ENCODE measurements at places on chromosomes 11 and 22.

DNA sequence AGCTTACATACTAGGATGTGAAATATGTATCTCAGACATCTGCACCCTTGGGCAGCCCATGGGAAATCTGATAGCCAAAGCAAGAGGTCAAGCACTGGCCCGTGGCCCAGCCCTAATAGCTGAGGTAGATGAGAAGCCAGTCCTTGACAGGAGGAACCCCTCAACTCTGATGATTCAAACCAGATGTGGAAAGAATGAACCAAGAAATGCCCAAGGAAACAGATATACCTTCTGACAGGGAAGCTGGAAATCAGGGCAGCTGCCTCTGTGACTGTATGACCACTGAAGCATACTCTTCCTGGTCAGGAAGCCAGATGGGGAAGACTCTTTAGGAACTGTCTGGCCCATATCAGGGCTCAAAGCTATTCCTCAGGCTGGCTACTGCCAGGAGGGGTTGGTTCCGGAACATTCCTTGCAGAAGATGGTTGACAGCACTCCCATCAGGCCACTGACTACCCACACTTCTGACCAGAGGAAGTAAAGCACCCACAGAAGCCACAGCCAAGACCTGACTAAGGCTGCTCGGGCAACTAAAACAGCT, 124.2 kb downstream of the SWAP70 start:
- no peak for DNase-seq

GRCh38 chr11:21553795-21554194, 639.1 kb upstream of the ANO5 start:
- no peak for DNase-seq

GRCh38 chr22:46537946-46538813, 760 bp upstream of the CELSR1 start:
- DNase-seq, result no peak

GRCh38 chr11:108278954-108279353, 56.1 kb downstream of the ATM start:
- no peak for DNase-seq

GRCh38 chr22:28171115-28171514, 252.1 kb upstream of the PITPNB start:
- no peak for DNase-seq

DNA sequence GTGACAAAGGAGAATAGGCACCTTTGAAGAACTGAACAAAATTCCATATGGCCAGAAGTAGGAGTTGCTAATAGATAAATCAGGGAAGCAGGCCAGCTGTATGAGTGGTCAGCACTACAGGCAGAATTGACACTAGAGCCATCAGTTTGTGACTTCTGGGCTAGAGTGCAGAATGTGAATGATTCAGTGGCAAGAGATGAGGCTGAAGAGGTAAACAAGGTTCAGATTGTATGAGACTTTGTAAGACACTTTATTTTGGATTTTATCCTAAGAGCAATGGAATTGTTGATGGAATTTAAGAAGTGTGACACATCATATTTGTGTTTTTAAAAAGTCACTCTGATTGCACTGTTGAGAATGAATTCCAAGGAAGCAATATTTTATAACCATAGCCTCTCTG, 12.9 kb downstream of the BIRC3 start:
- no peak for DNase-seq

DNA sequence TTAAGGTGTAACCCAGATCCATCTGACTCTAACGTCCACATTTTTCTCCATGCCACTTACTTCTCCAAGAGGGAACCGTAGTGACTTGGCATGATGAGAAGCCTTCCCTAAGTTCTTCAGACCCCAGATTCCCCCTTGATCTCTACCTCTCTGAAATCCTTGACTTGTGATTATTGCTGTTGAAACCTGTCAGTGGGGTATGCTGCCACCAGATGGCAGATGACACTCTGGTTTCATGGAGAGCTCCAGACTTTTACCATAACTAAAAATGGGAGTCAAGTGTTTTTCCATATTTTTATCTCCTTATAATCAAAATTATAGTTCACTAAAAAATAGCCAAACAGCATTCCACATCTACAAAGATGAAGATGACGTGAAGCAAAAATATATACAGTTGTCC, 504.2 kb downstream of the SOX6 start:
- DNase-seq, result no peak

DNA sequence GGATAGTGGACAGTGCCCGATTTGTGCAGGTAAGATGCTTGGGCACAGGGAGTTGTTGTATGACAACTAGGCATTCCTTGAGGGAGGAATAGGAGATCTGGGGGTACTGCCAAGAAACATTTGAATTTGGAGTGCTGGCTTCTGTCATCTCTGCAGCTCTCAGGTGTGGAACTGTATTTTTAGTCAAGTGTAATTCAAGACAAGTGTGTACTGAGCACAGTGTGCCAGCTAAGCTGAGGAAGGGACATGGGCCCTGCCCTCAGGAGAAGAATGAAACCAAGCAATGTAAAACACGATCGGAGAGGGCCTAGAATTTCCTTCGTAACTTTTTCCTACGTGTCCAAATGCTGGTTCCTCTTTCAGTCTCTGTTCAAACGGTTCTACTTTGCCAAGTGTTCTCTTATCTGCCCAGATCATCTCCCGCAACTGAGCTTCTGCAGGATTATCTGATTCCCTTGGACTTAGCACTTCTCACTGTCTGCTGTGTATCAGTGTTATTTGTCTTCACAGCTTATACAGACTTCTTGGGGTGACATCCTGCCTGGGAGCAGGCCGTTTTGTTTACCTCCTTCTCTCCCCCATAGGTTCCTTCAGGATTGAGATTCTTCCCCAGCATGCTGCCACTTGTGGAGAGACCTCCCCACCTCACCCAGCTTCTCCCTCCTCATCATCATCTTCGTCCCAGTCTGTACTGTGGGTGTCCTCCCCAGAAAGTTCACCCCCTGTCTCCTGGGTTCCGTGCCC, 27.6 kb downstream of the ART5 start:
- no peak for DNase-seq

DNA sequence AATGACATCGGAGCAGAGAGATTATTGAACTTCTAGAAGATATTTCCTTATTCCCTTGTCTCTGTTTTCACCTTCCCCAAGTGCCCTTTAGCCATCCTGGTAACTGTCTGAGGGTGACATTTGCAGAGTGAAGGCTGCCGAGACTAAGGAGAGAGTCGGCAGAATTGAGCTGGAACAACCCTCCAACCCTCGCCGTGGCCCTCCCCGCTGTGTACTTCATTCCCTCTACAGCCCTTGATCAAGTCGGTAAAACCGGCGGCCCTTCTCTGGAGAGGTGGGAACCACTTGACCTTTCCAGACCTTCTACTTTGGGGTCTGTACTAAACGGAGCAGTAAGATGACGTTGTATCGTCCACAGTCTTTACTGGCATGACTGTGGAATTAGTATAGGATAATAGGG, 26.1 kb downstream of the OR8B12 start:
- DNase-seq, result no peak

DNA sequence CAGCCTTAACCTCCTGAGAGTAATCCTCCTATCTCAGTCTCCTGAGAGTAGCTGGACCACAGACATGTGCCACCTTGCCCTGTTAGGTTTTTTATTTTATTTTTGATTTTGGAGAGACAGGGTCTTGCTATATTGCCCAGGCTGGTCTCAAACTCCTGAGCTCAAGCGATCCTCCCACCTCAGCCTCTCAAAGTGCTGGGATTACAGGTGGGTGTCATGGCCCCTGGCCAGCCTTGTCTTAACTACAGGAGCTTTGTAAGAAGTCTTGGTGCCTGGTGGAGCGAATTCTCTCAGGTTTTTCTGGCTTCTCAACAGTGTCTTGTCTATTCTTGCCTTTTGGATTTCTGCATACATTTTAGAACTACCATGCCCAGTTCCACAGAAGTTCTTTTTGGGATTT, 546.4 kb downstream of the TBC1D22A start:
- no peak for DNase-seq

DNA sequence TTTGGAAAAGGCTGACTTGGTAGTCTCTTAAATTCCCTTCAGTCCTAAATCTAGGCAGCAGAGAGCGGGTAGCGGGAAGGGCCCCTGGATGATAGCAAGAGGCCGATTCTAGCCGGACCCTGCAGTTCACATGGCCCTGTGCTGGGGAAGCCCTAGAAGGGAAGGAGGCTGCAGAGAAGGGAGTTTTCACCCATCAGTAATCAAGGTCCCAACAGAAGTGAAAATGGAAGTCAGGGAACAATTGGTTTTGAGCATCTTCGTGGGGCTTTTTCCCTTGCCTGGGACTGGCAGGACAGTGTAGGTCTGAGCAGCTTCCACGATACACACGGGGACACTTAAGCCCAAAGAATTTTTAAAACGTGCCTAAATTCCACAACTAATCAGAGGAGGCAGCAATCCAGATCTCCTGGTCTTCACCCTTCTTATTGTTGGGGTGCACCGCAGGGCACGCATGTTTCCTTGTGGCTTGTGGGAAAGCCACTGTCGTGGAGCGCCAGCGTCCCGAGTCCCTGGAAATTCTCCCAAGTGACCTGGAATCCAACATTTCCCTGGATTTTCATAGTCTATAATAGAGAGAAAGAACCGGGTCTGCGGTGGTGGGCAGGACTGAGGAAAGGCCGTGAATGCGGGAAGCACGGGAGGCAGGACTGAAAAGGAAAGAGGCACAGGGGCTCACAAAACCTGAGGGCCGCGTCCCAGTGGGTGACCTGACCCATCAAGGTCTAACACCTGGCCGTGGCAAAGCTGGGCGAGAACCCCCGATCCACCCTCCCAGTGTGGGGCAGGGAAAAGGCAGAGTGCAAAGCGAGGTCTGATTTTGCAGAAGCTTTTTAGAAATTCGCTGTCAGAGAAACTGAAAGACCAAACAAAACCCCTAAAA, 846 bp upstream of the OAF start:
- DNase-seq, result no peak

GRCh38 chr11:75495749-75496304, 29.9 kb downstream of the GDPD5 start:
- DNase-seq, result no peak

Measured in esophagus squamous epithelium (tissue), 5 donors.